ENCODE measurements at places on chromosomes 6 and 20.

GRCh38 chr6:44652547-44652946 lies 265.0 kb downstream of the CDC5L start:
- no peak for DNase-seq

DNA sequence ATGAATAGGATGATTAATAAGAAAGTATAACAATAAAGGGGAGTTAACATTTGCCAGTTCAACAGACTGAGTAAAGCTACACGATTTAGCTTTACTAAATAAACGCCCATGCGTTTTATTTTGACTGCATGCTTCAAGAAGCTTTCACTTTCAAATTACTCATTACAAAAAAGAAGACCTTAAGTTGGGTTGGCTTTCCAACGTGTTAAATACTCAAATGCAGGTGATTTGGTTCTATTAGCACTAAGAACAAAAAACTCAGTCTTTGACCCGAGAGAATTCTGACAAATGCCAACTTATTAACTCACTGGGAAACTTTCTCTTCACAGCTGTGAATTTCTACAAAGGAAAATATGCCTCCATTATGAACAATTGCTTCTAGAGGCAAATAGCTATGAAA lies 24.8 kb downstream of the RNF146 start:
- no peak for DNase-seq

DNA sequence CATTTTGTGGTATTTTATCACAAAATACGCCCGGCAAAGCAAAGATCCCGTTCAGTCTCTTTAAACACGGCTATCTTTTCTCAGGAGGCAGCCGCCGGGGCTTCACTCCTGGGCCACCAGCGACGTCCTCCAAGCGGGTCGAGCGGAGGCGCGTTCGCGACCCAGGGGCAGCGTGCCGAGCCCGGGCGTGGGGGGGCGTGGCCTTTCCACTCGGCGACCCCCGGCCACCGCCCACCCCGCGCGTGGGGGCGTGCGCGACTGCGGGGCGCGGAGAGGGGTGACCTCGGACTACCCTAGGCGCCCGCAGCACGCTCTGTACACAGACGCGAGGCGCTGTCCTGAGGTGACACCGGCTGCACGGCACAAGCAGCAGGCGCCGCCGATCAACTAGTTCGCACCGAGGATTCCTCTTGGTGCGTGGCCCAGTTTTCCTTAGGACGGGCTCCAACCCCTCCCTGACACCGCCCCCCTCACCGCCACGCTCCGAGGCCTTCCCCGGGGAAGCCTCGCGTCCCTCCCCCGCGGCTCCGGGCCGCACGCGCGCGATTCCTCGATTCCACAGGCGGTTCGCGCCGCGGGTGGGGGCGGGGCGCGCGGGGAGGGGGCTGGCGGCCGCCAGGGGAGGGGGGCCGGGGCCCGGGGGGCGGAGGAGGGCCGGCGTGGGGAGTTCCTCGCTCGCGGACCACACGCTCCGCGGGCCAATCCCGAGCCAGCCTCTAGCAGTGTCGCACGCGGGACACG lies 1.1 kb upstream of the JARID2 start:
- DNase-seq, result peak; percentile 37

- DNase-seq, result no peak
Observed at GRCh38 chr6:70225055-70225454, 77.8 kb downstream of the COL9A1 start.

GRCh38 chr20:56153926-56154325 lies 94.6 kb upstream of the MC3R start:
- no peak for DNase-seq

DNA sequence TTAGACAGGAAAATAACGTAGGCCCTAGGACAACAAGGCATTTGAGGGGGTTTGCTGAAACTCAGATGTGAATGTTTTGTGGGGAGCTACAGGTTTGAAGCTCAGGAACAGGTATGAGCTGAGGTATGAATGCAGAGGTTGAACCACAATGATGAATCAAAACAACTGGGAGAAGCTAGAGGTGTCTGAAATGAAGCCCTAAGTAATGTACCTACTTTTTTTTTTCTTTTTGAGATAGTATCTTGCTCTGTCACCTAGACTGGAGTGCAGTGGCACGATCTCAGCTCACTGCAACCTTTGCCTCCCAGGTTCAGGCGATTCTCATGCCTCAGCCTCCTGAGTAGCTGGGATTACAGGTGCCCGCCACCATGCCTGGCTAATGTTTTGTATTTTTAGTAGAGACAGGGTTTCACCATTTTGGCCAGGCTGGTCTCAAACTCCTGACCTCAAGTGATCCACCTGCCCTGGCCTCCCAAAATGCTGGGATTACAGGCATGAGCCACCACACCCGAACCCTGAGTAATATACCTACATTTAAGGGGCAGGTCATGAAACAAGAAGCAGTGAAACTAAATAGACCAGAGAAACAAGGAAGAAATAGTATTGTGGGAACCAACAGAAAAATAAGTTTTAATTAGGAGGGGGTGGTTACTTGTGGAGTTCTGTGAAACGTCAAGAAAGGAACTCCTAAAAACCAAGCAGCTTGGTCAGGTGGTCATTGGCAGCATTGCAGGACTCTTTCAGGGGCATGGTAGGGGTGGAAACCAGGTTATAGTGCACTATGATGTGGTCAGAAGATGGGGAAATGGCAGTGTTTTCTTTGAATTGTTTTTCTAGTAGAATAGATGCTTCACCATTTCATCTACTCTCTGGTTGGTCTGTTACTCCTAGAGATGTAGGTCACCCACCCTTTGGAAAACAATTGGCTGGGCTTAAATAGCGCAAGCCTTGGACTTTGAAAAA lies 138.1 kb downstream of the CD164 start:
- DNase-seq, result no peak

DNA sequence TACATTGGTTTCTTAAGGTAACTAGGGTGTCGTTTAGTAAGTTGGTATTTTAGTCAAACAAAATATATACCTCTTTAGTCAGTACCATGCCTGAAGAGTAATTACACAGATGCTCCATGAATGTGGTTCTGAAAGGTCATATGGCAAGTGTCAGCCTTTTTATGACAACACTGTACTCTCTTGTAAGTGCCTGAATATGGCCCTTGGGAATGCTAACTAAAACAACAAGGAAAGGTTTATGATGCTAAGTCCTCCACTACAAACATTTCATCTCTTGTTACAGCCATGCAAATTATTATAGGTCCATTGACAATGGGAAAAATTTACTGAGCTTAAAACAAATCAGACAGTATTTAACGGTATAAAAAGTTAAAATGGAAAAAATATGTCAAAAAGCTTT lies 39.0 kb upstream of the SUPT3H start:
- no peak for DNase-seq

DNA sequence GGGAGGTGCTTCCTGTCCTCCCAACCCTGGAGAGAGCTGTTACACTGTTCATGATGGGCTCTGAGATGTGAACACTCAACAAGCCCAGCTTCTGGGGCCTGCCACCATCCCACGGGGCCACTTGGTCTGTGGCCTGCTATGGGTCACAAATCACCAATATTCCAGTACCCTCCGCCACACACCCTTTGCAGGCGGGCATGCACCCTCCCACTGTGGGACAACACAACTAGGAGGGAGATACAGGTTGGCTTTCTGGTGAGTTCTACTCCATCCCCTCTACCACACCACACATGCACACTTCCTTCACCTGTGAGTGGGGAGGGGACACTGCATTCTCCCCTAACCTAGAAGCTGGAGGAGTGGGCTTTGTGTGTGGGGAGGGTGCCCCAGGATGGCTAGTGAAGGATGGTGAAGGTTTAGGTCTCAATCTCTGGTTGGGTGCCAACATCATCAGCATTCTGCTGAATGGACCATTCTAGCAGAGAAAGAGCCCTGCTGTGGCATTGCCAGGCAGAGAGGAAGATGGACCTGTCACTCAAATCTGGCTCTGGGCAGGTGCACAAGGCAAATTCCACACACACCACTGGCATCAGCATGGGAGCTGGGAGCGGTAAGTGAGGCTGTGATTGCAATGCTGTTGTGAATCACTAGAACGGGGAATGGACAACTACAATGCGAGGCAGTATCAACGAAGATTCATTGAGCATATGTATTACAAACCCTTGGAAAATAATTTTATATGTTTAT lies 175.1 kb downstream of the THBS2 start:
- DNase-seq, result no peak

DNA sequence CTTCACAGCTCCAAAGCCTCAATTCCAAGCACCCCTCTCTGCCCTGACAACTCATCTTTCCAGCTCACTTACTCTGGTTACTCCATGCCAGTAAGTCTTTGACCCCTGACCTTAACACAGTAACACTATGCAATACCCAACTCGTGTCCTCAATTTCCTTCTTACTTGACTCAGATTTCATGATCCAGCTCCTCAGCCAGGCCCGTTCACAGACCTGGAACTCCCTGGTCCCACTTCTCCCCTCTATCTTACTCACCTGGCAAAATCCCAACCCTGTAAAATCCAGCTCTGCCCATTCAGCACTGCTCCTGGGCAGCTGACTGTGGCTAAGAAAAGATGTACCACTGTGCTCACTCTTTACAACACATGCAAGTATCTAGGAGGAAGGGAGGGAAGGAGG lies 7.9 kb downstream of the GNL1 start:
- DNase-seq, result no peak

DNA sequence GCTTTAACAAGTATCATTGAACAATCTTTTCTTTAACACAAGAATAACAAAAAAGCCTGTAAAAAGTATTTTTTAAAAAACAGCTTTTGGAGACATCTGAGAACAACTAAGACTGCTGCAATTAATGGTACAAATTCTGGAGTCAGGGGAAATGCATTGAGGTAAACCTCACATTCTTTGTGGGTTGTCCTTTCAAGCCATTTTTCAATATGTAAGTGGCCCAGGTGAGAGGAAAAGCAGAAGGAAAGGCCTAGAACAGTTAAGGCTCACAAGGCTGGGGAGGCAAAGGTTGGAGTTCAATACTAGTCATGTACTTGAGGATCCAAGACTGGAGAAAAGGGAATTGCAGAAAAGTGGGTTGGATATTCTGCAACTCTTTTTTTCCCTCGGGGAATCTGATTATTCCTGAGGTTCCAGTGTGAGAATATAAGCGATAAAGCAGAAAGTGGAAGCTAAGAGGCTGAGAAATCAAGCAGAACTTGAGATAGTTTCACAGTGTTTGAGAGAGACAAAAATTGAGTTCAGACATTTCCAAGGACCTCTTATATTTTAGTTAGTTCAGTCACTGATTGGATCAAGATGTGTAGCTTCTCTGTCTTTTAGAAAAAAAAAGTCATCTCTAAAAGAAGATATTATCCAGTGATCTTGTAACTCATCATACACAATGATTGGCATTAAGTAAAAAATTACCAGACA lies 25.0 kb upstream of the TXLNB start:
- DNase-seq, result no peak

DNA sequence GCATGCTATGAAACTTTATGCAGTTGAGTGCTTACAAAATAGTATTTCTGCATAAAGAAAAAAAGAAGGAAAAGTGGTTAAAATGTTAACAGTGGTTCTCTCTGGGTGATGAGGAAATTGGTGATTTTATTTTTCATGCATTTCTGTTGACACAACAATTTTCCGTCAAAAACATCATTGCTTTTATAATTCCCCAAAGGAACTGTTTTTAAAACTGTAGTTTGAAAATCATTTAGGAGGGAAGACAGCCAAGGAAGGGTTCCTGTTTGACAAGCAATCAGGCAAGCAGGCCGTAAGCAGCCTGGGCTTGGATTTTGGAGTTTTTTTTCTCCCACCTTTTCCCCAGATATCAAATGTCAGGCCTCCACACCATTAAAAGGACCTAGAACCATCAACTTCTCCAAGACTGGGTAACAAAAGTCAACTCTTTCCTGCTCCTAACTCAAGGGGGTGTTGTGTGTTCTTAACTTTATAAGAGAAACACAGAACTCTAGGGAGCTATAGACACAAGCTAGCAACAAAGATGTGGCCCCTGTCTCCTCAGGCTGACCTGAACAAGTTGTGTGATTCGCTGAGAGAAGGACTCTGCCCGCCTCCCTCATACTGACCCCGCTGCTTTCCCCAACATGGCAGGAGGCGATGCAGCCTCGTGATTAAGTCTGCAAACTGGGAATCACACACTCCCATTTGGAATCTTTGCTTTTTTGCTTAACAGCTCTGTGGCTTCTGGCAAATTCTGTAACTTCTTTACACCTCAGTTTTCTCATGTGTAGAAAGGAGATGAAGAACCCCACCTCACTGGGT lies 146.6 kb downstream of the BCAS1 start:
- DNase-seq, result no peak

GRCh38 chr20:50969435-50969834 lies 10.8 kb downstream of the MOCS3 start:
- no peak for DNase-seq

DNA sequence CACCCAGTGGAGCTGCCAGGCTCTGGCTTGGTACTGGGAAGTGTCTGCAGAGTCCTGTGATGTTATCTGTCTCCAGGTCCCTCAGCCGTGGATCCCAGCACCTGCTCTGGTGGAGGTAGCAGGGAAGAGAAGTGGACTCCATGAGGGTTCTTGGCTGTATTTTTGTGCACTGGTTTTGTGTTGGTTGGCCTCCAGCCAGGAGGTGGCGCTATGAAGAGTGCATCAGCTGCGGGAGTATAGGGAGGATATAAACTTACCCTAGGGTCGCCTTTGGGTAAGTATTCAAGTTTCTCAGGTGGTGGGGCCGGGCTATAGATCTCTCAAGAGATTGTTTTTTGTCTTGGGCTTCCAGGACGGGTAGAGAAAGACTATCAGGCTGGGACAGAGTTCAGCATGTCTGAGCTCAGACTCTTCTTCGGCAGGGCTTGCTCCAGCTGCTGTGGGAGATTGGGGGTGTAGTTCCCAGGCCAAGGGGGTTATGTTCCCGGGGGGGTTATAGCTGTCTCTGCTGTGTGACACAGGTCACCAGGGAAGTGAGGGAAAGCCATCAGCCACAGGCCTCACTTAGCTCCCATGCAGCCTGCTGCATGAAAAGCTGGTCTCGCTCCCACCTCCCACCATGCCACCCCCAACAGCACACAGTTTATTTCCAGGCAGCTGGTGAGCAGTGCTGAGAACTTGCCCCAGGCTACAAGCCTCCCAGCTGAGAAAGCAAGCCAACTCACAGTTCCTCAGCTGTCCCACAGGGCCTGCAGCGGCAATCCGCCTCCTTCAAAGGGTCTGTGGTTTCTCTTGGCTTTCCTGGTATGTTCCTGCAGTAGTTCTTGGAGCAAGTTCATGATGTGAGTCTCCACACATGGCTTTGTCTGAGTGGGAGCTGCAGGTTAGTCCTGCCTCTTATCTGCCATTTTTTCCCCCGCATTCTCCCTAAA lies 115.7 kb downstream of the AIG1 start:
- no peak for DNase-seq

DNA sequence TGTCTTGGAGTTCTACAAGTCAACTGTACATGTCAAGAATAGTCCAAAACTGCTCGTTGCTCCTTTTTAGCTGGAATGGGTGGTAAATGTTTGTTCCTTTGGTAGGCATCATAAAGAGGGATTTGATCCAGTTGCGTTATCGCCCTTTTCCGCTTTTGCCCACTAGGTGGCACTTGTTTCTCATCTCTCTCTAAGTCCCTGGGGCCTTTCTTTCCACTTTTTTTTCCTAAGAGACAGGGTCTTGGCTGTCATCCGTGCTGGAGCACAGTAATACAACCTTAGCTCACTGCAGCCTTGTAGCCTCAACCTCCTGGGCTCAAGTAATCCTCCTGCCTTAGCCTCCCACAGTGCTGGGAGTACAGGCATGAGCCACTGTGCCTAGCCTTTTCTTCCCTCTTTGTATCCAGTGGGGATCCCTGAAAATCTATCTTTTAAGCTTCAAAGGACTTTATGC lies 20.7 kb downstream of the GTPBP2 start:
- peak; percentile 65 for DNase-seq

- no peak for DNase-seq
Observed at GRCh38 chr6:37173493-37174195, 3.7 kb downstream of the PIM1 start.
